ENCODE measurements at places on chromosomes 7 and 10.

DNA sequence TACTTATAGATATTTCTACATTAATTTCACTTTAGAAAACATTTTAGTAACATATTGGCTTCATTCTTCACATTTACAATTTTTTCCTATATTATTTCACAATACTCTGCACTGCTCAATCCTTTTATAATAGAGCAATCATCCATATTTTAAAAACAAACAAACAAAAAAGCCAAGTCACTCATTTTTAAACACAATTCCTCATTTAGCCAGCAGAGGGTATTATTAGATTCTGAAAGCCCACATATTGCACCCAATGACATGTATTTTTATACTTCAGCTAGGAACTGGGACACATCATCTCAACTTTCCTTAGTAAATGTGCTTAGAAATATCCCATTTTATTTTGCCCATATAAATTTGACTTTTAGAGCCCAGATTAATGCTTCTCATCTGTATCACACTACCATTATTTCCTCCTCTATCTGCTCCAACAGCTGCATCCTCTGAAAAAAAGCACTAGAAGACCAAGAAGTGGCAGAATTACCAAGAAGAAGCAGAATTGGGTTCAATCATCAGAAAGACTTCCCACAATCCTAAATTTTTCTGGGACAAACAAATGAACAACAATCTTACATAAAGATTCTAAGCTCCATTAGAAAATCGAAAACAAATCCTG lies 29.5 kb downstream of the CTNNA3 start:
- DNase-seq: no peak

DNA sequence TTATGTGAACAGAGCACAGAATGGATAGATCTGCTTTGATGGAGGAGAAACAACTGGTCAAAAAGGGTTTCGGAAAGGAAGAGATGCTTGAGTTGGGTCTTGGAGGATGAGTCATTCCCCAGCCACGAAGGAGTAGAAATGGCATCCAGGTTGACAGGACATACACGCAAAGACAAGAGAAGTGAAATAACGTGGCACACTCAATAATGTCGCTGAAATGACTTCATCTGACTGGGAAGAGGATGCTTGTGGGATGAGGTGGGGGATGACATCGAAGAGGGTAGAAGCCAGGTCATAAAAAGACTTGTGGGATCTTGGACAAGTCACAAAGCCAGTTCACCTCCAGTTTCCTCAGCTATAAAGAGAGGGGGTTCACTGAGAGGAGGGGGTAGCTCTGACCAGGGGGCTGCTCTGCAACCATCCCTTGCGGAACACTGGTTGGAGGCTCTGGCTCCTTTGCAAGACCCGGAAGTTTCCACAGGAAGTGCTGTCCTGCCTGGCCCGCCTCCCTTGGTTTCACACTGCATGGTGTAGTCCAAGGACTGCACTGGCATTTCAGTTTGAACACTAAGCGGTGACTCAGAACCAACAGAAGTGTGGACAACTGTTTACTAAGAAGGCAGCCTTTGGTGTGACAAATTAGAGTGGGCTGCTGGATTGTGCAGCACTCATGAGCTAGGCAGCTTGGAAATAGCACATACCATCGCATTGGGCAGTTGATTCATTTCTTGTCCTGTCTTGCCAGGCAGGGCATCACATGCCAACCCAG lies 189.9 kb upstream of the ADO start:
- DNase-seq: no peak

GRCh38 chr10:93413252-93413689 lies 68.9 kb downstream of the MYOF start:
- DNase-seq: no peak

DNA sequence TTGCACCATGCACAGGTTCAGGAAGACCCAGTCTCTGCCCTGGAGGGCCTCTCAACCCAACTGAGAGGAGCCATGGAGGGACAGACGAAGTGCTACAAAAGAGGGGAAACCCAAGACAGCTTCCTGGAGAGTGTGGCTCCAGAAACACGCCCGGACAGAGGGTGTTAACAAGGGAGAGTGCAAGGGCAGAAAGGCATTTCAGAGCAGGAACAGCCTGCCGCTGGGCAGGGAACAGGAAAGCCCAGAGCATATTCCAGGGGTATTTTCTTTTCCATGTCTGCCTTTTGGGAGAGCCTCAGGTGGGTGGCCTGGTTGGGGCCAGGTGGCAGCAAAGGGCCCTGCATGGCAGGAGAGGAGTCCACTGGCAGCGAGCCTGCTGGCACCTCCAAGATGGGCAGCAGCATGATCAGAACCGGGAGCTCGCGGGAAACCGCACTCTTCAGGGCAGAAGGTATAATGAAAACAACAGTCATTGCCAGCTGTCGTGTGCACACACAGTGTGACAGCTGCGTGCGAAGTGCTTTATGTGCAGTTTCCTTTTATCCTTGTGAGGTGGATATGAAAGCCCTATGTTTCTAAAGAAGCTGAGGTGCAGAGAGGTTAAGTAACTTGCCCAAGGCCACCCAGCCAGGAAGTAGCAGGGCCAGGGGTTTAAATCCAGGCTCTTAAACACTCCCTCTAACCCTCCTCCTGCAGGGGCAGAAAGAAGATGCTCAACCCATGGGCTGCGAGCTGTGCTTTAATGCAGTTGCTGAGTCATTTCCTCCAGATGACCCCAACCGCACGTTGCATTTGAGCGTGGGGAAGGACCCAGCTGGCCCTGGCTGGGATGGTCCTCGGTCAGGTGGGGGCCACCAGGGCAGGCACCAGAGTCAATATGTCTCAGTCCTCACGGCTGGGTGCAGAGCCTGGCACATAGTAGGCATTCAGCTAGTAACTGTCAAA lies 128.6 kb downstream of the OAT start:
- DNase-seq: peak; percentile 56

GRCh38 chr7:141593134-141593533 lies 41.9 kb downstream of the AGK start:
- DNase-seq: no peak

GRCh38 chr10:113524539-113525490 lies 28.0 kb upstream of the HABP2 start:
- DNase-seq: no peak

DNA sequence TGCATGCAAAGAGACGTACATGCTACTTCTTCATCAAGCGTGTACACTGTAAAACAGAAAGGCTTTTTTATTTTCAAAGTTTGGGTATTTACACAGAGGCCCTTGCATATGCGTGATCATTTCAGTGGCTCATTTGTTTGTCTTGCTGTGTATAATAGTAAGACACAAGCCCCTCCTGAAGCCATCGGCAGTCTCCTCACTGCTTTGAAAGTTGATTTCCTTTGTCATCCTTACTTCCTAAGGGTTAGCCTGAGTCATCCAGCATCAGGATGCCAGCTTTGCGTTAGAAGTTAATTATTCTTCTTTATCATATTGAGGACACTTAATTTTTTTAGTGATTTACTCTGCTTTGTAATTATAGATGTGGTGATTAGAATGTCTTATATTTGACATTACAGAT lies 72.5 kb upstream of the CTBP2 start:
- no peak for DNase-seq

DNA sequence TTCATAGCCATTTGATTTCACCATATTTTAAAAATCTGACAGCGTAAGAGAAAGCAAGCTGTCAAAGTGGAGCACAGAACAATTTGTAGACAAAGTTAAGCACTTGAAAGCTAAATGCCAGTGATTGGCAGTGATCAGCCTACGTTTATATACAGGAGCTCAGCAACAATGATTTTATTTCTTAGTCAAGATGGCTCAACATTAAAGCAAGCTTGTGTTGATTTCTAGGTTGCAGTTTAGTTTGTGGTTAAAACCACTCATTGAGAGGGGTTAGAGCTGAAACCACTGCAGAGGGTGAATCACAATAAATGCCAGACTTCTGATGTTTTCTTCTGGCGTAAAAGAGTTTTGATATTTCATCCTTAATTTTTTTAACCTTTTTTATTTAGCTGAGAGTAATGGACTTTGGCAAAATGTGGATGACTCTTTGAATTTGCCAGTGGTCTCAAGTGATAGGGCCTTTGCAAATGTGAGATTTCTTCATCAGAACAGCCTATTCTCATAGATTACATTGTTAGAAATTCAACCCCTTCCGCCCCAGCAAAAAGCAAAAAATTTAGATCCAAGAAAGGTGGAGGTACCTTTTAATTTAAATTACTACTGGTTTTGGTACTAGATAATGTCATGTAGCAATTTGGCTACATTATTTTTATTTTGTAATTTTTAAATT lies 73.8 kb downstream of the SHOC2 start:
- DNase-seq: no peak

DNA sequence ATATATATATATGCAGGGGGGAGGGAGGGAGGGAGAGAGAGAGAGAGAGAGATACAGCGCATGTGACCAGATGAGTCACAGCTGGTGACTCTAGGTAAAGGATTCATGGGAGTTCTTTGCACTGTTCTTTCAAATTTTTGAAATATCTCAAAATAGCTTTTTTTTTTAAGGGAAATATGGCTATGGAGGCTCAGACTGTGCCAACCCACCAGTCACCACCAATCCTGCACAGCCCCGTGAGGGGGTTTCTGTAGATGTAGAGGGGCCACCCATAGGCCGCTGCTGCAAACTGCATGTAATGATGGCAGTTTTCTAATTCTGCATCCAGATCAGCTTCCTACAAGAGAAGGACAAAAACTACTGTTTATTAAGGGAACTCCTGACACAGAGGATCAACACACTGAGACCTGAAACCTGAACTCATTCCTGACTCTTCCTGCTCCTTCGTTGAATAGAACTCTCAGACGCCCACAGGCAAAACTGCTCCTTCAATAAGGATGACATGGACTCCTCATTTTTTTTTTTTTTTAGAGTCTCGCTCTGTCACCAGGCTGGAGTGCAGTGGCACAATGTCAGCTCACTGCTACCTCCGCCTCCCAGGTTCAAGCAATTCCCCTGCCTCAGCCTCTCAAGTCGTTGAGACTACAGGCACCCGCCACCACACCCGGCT lies 17.3 kb downstream of the DAGLB start:
- DNase-seq: no peak

DNA sequence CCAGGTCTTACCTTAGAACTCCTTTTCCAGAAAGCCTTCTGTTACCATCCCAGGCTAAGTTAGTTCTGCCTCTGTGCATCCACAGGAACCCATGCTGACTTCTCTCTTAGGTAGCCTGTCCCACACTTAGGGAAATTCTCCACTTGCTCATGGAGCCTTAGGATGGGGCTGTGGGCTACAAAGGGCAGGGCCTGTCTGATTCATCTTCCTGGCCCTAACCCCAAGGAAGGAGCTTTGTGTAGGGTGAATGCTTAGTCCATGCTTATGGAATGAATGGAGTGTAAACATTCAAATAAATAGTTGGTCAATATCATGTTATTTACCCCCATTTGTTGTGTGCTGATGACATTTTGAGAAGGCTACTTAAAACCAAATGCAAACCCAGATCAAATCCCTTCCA lies 54.7 kb downstream of the EMX2 start:
- DNase-seq: no peak

- no peak for DNase-seq
Measured at GRCh38 chr10:119849031-119849789, 23.4 kb downstream of the MCMBP start.

DNA sequence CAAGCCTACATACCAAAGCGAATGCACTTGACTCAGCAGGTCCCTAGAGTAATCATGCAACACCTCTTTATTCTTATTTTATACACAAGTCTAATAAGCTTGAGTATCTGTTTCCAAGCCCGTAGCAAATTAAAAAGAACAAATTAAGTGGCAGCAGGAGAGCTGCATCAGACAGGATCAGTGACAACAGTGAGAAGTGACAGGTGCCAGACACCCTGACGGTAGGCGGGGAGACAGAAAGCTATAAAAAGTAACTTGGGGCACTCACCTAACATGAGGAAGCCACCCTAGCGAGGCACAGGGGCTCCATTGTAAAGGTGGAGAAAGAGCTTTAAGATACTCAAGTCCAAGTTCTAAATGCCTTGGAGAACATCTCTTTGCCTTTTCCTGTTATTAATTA lies 174.2 kb downstream of the PLXNA4 start:
- DNase-seq: no peak

DNA sequence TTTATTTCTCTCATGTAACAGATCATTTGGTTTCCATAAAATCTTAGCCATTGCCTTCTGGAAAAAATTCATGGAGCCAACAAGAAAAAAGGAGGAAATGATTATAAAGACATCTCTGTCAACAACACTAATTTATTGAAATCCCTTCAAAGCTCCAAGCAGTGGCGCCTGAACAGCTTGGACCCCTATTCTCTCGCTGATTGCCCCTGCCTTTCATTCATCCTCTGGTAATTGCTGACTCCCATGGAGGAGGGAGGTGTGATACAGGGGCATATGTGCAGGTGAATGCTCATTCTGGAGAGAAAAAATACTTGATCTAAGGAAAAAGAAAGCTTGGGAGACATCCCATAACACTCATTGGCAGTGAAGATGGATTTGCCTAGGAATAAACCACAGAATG lies 345.5 kb downstream of the FGFR2 start:
- DNase-seq: no peak

- DNase-seq: no peak
Measured at GRCh38 chr10:104406715-104407650, 53.4 kb downstream of the CFAP58 start.

DNA sequence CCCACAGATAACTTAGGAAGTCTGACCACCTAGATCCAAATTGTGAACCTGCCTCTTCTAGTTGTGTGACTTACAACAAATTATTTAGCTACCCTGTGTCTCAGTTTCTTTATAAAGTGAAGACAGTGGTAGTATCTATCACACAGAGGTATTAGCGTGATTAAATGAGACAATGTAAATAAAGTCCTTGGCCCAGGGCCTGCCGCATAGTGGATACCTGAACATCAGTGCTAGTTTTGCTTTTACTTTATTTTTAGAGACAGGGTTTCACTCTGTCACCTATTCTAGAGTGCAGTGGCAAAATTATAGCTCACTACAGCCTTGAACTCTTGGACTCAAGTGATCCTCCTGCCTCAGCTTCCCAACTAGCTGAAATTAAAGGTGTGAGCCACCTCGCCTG lies 177.1 kb downstream of the CDK14 start:
- no peak for DNase-seq

DNA sequence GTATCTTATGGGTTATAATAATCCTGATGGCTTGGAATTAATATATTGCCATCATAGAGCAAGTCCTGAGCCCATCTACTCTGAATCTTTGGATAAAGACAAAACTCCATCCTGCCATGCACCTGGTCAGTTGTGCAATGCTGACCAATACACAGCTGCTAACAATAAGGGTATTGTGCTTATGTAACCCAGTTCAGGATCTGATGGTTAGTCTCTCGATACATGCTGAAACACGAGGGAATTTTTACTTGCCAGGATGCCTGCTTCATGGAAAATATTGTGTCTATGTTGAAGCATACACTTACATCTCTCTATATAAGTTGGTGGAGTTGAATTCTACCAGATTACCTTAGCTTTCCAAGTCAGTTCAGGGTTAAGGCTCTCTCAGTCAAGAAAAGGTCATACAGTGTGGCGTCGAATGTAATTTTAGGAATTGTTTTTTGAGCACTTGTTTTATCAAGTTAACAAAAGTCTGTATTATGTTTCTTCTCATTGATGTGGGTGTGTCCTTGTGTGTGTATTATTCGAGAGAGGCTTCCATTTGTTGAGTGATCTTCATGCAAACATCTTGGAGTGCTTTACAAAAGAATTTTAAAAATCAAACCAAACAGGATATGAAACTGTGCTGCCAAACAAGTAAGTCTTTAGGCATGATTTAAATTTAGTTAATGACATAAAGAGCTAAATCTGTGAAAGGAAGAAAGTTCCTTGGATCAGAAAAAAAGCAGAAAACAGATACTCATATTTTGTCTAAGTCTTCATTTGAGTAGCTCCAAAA lies 449.1 kb downstream of the SUGCT start:
- DNase-seq: no peak
